ENCODE measurements at places on chromosomes 3 and 15.
A peak's percentile ranks its signal among the peaks of the same experiment; 100 is the strongest.

DNA sequence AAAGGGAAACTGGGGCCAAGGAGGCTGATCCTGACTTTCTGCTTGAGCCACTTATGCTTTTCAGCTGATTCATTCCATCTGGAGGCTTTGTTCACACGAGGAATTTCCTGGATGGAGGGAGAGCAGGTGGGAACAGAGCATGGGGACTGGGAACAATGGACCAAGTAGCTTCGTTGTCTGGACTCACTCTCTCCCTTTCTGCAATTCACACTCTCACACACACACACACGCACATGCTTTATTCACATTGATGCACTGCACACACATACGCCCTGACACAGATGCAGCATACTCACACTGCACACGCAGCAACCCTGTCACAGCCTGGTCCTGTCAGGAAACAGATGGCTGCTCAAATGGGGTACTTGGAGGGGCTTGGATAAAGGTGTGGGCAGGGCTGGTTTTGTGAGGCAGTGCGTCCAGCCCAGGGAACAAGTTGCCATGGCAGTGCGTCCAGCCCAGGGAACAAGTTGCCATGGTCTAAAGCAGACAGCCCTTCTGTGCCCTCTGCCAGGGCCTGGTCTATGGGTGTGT is 19.8 kb upstream of the CHCHD6 start:
- DNase-seq = peak; percentile 61

DNA sequence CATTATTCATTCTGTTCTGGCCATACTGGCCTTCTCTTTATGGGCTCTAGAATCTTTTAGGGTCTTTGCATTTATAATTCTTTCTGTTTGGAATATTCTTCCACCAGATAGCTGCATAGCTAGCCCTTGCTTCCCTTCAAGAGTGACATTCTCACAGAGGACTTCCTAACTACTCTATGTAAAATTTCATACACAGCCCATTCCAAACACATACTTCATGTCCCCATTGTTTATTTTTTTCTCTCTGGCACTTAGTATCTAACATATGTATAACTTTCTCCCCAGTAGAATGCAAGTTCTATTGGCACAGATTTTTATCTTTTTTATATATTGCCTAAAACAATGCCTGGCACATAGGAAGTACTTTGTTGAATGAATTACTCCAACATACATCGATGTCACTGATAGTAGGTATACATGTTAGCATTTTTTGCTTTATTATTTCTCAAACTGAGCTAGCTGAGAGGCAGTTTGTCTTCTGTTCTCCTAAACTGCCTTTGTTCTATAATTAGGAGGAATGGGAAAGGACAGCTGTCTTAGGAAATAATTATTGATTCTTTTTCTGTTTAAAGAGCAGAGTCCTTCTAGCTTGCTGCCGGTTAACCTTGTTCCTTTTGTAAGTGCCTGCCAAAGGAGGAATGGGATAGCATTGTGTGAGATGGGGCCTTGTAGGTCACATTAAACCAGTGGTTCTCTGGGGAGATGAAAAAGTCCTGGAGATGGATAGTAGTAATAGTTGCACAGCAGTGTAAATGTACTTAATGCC is 7.9 kb downstream of the FAM162A start:
- DNase-seq = no peak

GRCh38 chr15:43316016-43316970 is 14.1 kb downstream of the LCMT2 start:
- no peak for DNase-seq

DNA sequence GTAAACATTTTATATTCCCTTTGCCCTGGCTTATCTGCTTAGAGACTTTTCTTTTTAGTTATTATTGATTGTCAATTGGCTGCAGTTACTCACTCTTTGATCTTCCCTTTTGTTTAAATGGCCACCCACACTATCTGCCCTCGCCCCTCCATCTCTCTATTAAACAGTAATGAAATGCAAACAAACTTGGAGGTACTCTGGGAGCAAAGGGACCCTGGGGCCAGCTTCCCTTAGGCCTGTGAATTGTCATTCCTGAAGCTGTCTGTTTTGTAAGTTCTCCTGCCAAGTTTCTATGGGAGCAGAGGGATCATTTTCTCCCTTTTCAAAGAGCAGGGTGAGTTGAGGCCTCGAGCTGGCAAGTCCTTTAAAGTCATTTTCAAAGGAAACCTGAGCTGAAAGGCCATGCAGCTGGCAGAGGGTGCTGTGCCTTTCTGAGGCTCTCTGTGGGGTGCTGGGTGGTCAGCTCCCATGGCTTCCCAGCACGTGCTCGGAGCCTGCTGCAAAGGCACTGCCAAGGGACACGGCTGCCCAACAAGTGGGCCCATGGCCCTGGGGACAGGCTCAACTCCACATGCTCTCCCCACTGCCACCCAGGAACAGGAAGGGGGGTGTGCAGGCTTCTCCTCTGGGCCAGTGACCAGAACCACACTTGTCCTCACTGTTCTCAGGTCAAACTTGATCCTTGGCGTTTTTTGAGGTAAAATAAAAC is 17.4 kb upstream of the RTP2 start:
- DNase-seq = no peak

DNA sequence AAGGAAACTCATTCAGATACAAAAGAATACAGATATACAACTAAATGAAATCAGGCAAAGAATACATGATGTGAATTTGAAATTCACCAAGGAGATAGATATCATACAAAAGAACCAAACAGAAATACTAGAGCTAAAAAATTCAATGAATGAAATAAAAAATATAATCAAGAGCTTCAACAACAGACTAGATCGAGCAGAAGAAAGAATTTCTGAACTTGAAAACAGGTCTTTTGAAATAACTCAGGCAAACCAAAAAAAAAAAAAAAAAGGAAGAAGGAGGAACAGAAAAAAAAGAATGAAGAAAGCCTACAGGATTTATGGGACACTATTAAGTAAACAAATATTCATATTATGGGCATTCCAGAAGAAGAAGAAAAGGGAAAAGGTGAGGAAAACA is 137.8 kb downstream of the DMXL2 start:
- no peak for DNase-seq

- peak; percentile 82 for DNase-seq
These were observed 26.9 kb upstream of the THRB start for GRCh38 chr3:24521420-24522145.

DNA sequence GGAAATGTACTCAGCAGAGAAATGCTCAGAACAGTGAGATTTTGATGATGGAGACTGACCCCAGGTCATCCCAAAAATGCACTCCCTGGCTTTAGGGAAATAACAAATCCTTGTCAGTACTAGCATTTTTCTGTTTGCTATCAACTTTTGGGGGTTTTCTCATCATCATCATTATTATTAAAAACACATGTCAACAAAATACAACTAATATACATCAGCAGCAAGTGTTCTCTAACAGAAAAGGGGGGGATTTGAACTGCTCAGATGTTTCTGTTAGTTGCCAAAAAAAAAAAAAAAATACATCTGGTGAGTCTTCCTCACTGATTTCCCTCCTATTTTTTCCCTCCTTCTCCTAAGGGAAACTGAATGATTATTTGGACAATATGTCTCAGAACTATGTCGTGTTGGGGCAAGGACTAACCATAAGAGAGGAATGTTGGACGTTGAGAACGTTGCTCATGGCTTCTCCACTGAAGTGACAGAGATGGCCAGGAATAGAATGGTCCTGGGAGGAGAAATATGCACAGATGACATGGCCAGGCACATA is 230.0 kb upstream of the MCTP2 start:
- peak; percentile 31 for DNase-seq

GRCh38 chr3:117922039-117922438 is 1112.6 kb downstream of the IGSF11 start:
- no peak for DNase-seq

- DNase-seq = no peak
These were observed 211.0 kb downstream of the GABRB3 start for GRCh38 chr15:26561896-26562295.

DNA sequence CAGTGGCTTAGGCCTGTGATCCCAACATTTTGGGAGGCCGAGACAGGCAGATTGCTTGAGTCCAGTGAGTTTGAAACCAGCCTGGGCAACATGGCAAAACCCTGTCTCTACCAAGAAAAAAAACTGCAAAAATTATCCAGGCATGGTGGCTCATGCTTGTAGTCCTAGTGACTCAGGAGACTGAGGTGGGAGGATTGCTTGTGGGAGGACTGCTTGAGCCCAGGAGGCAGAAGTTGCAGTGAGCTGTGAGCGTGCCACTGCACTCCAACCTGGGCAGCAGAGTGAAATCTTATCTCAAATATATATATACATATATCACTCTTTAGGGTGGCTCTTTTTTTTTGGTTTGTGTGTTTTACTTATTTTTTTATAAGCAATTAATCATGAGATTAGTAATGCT is 83.7 kb upstream of the WDR72 start:
- no peak for DNase-seq

- no peak for DNase-seq
These were observed 5.6 kb upstream of the MAGEF1 start for GRCh38 chr3:184717399-184717983.

DNA sequence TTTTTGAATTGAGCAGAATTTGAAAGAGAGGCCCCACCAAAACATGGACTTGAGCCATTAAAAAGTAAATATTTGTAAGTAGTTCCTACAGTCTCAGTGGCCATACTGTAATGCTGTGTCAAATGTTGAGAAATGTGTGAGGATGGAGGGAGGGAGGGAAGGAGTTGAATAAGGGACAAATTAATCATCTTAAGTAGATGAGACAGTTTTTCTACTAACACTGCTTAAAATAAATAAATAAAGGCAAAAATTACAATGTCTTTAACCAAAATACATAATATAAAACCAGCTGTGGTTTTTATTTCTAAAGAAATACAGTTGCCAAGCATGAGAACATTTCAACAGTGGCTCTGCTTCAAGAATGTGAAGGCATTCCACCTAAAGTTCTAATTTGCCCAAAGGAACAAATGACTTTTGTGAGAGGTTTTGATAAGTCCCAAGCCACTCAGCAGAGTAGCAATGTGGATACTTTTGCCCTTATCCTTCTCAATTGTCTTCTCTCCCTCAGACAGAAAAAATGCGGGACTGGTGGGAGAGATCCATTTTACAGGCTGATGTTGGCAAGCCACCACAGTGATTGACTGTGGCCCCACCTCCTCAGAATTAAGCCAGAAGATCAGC is 427.0 kb upstream of the RARB start:
- DNase-seq = no peak

DNA sequence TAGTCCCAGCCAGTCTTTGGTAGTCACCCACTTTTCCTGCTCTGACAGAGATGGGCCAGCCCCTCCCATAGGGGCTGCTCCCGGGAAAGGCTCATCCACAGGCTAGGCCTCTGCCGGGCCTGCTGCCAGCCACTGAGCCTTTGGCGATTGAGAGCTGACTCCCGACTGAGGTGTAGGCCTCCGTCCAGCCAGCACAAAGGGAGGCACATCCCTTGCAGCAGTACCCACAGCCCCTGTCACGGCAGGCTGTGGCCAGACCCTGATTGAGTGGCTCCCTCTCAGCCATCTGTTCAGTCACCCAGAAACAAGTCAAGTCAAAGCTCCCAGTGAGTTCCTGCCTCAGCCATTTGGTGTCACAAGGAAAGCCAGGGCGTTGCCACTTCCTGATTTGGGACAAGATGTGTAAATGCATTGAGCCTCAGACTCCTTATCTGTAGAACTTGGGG is 6.2 kb upstream of the PAK6 start:
- DNase-seq = no peak

GRCh38 chr3:188396900-188397299 is 242.9 kb downstream of the LPP start:
- no peak for DNase-seq

- no peak for DNase-seq
These were observed 8.1 kb downstream of the IL1RAP start for GRCh38 chr3:190521998-190522397.

DNA sequence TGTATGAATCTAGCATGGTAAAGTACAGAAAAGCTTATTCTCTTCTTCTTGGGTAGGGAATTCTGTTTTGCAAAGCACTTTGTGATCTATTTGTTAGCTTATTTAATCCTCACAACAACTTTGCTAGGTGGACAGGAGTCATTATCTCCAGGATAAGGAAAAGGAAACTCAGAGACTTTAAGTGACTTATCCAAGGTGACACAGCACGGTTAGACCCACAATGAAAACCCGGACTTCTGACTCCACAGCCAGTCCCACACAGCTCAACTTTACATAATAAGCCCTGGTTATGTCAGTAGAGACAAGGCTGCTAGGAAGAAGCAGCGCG is 384 bp upstream of the NDUFB4 start:
- no peak for DNase-seq

DNA sequence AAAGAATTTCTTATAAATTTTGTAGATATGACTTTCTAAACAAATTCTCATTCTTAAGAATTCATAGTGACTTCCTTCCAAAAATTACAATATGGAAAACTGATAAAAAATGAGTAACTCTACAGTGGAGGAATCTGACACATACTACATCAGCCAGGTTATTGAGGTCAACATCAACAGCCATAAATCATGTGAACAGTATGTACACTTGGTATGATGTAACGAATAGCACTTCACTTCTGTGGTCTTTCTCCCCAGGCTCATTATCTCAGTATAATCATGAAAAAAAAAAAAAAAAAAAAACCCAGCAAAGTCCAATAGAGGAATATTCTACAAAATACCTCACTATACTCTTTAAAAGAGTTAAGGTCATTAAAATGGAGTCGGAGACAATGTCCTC is 111.2 kb upstream of the SUCLG2 start:
- no peak for DNase-seq

DNA sequence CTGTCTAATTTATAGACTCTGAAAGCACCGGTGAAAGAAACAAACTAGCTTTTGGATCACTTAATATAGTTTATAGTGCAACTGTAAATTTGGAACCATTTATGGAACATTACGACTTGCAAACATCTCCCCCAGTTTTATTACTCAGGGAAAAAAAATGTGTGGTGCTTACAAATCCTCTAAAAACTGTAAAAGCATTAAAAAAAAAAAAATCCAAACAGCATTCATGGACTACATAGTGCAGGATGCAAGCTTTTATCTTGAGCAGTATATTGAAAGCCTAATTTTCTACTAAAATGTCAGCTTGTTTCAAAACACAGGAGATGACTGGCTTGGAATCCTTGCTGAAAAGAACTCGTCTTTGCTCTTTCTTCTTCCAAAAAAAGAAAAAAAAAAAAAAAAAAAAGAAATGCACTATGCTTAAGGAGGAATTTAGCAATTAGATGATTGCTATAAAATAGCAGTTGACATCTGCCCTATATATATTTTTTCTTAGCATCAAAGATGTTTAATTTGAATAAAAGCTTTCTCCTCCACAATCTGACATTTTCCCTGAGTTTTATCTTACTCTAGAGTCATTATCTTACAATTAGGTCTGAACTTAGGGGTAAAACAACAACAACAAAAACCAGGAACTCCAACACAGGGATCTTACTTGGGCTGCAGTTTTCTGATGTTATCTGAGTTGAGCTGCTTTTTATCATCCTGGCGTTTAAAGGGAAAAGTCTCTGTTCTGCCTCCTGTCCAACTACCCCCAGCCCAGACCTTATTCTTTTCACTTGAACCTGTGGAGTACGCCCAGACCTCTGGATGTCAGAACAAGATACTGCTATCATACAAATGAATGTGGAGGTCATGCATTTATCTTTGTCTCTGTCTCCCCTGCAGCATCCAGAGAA is 62.6 kb upstream of the PDZRN3 start:
- DNase-seq = peak; percentile 51

DNA sequence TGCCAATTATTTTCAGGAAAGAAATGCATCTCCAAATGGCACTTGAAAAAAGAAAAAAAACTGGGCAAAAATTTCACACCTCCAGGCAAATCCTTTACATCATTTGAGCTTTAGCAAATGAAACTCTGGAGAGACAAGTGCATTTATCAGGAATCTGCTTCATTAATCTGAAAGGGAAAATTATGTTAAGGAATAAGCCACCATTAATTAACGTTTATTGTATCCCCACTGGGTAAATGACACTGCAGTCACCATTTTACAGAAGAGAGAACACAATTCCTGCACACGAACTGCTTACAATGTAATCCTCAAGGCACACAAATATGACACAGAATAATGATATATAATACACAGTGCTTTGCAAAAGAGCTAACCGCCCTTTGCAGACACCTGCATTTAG is 217.3 kb downstream of the OSBPL10 start:
- DNase-seq = no peak

All from GM03348 (cell line).